Upper lobe of right lung (tissue), 1 donor: ENCODE measurements at places on chromosomes 6 and 20.

GRCh38 chr6:117449549-117450439 is 24.1 kb upstream of the ROS1 start:
- no peak for DNase-seq

DNA sequence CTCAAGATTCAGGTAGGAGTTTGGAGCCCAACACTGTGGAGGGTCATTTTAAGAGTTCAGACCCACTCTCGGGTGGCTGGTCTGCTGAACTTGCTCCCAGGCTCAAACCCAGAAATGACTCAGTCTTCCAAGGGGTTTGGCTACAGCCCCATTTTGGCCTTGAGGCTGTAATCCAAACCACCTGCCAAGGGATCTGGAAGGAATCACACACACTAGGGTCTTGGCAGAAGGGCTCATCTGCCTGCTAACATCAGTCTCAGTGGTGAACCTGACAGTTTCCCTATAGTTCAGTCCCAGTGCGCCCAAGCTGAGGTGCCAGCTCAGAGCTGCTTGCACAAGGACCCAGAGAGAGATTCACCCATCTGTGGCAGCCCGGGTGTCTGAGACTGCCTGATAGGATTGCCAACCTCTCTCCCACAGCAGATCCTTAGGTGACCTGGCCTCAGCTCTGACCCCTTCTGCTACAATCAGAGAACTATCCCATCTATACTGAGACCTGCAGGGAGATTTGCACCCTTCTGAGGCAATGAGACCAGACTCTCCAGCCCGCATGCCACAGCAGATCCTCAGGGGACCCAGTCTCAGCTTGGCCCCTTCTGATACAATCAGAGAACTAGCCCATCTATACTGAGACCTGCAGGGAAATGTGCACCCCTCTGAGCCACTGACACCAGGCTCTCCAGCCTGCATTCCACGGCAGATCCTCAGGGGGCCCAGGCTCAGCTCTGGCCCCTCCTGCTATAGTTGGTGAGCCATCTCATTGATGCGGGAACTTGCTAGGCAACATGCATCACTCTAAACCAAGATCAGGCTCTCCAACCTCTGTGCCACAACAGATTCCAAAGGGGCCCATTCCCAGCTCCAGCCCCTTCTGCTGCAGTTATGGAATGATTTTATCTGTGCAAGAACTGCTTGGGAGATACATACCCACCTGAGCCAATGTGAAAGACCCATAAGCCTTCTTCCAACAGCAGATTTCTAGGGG is 48.2 kb downstream of the THBS2 start:
- DNase-seq: no peak

DNA sequence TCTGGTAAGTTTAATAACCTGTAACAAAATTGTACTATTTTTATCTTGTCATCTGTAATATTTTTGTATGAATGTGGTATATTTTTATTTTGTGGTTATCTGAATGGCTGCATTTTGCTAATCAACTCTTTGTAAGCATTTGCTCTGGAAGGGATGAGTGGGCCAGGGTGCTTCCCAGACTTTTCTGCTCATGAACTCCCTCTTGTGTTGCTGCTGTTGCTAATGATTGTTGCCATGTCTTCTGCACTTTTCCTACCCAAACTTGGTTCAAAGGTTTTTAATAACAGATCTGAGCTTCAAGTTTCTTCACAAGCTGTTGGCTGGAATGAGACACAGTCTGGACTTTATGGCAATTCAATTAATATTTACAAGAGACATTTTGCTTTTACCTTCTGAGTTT is 1005.7 kb downstream of the HACE1 start:
- DNase-seq: no peak

DNA sequence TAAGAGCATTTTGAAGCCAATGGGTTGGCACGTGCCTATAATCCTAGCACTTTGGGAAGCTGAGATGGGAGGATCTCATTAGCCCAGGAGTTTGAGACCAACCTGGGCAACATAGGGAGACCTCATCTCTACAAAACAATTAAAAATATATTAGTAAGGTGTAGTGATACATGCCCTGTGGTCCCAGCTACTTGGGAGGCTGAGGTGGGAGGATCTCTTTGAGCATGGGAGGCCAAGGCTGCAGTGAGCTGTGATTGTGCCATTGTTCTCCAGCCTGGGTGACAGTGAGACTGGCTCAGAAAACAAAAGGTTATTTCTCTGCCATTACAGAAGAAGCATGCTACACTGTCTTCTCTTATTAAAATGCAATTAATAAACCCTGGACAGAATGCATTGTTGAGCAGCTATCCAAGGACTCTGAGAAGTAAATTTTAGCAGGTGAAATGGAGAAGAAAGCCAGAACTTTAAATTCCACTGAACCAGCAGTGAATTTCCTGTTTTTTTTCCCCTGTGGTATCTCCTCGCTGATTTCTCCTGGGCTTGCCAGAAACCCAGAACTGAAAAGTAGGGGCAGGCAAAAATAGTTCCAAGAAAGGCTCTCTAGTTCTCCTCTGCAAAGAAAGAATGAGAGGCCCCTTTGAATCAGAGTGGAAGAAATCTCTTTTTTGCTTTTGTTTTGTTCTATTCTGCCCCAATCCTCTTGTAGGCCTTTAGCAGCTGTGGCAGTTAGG is 8.4 kb downstream of the AMD1 start:
- no peak for DNase-seq

DNA sequence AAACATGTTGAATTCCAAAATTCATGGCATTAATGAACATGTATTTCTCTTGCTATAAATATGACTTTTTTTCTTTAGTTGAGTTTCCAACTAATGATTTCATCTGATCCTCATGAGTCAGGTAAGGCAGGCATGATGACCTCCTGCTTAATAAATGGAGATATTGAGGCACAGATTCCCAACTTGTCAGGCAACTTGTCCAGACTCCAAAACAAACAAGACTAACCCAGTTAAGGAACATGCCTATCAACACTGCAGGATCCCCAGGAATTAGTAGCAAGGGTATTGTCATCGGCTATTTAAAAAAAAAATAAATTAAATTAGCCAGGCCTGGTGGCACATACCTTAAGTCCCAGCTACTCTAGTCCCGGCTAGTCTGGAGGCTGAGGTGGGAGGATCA is 121.3 kb upstream of the SALL4 start:
- DNase-seq: no peak

GRCh38 chr6:56230976-56231566 is 16.3 kb downstream of the COL21A1 start:
- DNase-seq: no peak

DNA sequence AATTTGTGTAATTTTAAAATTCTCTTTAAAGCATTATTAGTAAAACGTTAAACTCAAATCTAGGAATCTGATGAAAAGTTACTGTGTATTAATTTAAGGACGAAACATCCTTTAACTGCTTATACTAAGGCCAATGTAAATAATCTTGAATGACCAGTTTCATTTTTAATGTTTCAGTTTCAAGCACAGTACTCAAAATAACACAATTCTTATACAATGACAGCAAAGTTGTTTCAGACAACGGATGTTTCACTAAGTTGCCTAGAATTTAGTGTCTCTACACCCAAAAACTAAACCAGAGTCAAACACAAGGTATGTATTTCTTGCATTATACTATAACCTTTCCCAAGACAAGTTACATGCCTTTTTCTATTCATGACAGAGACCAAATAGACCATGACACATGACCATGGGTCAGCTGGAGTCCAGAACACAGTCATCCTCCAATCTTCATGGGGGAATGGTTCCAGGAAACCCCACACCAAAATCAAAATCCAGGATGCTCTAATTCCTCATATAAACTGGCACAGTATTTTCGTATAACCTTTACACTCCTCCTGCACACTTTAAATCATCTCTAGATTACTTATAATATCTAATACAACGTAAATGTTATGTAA is 7.7 kb downstream of the PHIP start:
- no peak for DNase-seq

GRCh38 chr20:58054780-58055373 is 173.6 kb downstream of the ANKRD60 start:
- no peak for DNase-seq

DNA sequence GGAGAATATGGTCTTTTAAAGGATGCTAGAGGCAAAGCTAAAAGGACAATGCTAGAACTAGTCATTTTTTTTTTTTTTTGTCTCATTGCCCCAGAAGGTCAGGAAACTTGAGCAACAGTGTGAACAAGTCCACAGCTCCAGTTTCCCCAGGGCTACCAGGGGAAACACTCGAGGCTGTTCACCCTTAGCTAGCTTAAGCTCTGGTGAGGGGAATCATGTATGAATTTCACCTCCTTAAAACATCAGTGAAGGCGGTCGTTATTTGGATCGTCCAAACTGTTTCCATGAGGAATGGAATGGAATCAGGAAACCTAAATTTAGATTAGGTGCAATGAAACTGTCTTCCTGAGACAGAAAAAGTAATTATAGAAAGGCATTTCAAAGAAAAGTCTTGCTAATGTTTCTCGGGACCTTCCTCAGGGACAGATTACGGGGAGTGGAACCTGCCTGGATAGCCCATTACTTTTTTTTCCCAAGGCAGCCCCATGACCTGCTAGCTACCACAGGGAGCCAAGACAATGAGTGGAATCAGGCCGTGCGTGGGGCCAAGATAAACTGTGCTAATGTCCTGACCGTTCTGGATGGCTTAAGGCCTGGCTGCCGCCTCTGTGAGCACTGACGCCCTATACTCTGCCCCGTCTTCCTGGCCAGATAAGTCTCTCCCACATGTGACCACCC is 164.8 kb upstream of the SGK1 start:
- no peak for DNase-seq

DNA sequence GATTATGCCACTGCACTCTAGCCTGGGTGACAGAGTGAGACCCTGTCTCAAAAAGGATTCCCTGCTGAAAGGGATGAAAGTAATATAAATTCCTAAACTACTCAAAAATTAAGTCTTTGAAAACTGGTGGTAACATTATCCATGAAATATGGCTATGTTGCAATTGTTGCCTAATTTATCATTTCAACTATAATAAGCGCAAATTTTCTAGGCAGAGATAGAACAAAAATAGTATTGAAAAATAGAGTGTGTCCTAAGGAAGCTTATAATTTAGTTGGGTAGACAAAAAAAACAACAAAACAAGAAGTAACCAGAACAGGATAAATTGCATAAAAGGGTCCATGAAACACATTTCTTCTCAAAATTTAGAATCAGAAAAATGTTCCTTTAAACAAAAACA is 68.0 kb downstream of the FKBP5 start:
- no peak for DNase-seq

DNA sequence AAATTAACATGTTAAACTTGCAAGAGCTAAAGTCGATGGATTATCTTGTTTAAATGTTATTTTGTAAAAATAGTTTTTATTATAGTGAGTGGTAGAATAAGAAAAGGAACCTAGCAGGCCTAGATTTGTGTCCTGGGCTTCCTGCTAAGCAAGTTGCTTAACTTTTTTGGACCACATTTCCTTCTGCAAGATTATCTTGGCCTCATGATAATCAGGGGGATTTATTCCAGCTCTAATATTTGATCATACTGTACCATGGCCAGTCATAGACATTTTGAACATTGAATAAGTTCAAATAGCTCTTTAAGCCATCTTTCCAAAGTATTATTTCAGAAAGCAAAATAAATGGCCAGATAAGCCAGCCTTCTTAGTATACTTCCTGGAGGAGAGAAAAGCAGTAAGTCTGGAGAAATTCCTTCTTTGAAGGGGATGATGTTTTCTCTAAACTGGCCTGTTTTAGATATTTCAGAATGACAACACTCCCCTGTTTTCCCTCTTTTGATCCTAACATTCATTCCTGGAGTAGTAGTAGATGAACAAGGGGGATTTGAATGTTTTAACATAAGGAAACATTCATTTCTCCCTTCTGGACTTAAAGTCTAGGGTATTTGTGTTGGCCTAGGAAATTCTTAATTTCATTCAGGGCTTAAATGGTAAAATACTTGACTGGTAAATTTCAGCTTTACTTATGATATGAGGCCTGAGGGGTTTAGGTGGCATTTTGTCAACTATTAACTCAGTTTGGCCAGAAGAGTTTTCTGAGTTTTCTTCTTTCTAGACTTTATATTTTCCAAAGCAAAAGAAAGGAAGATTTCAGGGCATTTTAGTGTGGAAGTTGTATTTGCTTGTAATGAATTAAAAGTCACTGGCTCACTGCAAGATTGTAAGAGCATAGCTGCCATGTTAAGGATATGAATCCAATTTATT is 108.8 kb upstream of the SCGN start:
- DNase-seq: no peak
